LoVo (cell line): ENCODE measurements at places on chromosomes 4 and X.

DNA sequence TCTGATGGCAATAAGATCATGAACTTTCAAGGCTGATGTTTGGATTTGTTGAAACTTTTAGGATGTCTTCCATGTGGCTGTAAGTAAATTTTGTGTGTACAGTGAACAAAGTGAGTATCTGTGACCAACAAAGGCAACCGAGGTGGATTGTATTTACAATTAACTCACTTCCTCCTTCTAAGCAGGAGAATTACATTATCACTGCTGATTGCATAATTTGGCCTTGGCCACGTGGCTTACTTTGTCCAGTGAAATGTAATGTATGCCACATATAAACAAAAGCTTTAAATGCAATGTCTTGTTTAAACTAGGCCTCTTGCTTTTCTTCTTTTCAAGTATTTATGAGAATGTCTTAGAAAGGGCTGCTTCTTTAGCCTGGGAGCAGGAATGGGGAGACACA, 66.3 kb upstream of the MAD2L1 start:
- DNase-seq = no peak

DNA sequence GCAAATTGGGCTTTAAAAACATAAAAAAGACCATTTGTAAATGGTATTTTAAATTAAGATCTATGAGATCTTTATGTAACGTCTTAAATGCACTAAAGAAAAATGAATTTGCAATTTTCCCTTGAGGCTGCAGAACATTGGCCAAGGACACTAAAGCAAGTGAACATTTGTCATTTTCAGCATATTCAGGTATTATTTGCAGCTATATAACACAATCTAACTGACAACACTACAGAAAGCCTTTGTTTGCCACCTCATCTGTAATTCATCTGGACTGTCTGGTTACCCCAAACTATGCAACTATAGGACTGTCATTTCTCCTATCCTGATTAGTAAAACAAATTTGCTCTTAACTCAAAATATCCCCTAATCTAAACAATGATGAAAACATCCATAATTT, 74.8 kb downstream of the ANTXR2 start:
- DNase-seq = no peak

DNA sequence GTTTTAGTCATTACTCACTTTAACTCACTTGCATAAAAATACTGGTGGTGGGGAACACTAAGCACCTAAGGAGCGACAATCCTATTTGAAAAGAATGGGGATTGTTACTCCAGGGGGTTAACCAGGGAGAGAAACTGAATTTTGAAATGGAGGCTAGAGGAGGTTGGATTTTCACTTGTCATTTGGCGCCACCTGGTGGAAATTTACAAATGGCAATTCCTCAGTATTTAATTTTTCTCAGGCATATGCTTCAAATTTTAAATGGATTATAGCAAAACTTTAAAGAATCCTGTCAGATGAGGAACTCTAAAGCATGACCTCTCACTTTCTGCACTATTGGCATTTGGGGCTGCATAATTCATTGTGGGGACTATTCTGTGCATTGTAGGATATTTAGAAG, 2.7 kb upstream of the GEMIN8 start:
- peak; percentile 37 for DNase-seq

DNA sequence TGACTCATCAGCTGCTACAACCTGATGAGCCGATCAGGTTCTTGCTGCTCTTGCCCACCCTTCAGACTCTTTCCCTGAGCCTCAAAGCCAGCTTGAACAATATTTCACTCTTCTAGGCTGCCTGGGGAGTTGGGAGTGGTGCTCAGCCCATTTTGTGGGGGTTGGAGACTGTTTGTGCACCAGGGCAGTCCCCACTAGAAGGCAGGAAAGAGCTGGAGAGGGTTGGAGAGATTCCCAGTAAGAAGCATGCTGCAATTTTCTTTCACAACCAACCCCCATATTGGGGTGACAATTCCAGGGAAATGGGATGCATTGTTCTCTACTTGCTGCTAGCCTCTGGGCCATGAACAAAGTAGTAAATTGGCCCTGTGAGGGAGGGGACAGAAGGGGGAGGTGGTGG, 44.1 kb downstream of the SLC16A2 start:
- no peak for DNase-seq

GRCh38 chrX:45860450-45860849, 659.8 kb upstream of the DIPK2B start:
- DNase-seq = no peak

- DNase-seq = peak; percentile 39
Measured at GRCh38 chrX:136130931-136131833, 16.2 kb upstream of the FHL1 start.
